ENCODE measurements at places on chromosomes 1 and 21.

DNA sequence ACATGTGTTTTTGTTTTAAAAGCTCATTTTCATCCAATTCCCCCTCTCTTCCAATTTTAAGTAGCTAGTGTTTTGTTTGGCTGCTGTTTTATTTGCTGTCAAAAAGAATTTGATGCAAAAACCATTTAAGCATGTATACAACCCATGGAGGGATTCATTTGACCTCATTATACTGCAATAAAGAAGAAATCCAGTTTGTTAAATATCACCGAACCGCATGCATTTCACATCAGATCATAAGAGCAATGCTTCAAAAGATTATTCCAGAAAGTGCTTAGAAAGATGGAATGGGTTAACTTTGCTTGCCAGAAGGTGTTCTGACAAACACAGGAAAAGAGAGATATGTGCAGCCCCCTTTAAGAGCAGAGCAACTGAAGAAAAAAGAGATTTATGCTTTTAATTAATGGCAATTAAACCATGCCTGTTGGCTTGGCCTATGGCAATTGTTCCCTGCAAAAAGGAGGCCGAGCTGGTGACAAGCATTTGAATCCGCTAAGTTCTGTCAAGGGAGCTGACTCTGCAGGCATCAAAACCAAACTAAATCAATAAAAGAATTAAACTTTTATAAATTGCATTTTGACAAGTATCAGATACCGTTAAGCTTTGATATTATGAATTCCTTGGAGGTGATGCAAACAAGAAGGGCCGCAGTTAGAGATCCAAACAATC is 14.4 kb upstream of the BARHL2 start:
- H3K4me1 ChIP-seq: peaks cover 26% of the 10 kb centered on the region
- no peak overlapping the region for H3K4me3 ChIP-seq
- H3K27me3 ChIP-seq: peaks cover 61% of the 10 kb centered on the region
- H3K36me3 ChIP-seq: no peaks in the 10 kb centered on the region
- DNase-seq: no peak
- no peak overlapping the region for H3K27ac ChIP-seq

- no peak for DNase-seq
- no peak overlapping the region for H3K27ac ChIP-seq
- no peak overlapping the region for H3K4me3 ChIP-seq
- H3K36me3 ChIP-seq: no peaks in the 10 kb centered on the region
Measured at GRCh38 chr1:20511518-20512428, 3.8 kb upstream of the MUL1 start.

DNA sequence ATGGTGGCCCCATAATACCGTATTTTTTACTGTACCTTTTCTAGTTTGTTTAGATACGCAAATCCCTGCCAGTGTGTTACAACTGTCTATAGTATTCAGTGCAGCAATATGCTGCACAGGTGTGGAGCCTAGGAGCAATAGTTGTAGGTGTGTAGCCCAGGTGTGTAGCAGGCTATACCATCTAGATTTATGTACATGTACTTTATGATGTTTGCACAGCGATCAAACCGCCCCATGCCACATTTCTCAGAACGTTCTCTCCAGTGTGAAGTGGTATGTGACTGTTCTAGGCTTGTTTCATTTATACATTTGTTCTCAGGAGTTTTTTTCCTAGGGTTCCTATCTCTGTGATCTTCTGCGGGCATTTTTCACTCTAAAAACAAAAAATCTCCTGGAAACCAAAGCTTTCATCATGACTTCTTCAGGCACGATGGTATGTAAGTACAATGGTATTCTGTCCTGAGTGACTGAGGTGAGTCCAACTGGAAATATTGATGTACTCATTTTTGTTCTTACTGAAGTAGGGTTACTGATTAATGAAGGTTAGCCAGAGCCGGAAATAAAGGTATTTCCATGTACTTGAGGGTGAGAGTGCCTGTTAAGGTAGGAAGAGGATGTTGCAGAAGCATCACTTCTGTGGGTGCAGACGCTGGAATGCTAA is 153.0 kb downstream of the GABPA start:
- no peaks in the 10 kb centered on the region for H3K36me3 ChIP-seq
- DNase-seq: no peak
- H3K27ac ChIP-seq: no peak overlapping the region
- H3K4me1 ChIP-seq: no peaks in the 10 kb centered on the region
- H3K27me3 ChIP-seq: no peaks in the 10 kb centered on the region
- H3K4me3 ChIP-seq: no peak overlapping the region

DNA sequence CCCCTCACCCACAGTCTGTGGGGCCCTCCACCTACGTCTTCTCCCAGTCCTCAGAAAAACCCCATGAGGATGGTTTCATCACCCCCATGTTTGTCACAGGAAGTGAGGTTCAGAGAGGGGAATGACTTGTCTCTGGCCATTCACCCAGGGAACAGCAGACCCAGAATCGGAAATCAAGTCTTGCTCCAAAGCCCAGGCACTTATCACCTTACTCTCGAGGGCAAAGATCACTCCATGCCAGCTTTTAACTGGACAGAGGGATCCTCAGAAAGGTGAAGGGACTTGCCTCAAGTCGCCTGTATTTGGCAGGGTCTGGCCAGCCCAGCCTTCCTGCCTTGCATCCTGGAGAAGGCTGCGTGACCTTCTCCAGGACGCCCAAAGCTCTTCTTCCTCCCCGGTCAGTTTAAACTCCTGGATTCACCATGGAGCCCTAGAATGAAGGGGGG is 57.9 kb upstream of the SSBP3 start:
- H3K36me3 ChIP-seq: no peaks in the 10 kb centered on the region
- no peak for DNase-seq
- H3K4me1 ChIP-seq: peaks cover 46% of the 10 kb centered on the region
- H3K4me3 ChIP-seq: no peak overlapping the region
- H3K27ac ChIP-seq: peak overlapping the region; percentile 39
- H3K27me3 ChIP-seq: no peaks in the 10 kb centered on the region

DNA sequence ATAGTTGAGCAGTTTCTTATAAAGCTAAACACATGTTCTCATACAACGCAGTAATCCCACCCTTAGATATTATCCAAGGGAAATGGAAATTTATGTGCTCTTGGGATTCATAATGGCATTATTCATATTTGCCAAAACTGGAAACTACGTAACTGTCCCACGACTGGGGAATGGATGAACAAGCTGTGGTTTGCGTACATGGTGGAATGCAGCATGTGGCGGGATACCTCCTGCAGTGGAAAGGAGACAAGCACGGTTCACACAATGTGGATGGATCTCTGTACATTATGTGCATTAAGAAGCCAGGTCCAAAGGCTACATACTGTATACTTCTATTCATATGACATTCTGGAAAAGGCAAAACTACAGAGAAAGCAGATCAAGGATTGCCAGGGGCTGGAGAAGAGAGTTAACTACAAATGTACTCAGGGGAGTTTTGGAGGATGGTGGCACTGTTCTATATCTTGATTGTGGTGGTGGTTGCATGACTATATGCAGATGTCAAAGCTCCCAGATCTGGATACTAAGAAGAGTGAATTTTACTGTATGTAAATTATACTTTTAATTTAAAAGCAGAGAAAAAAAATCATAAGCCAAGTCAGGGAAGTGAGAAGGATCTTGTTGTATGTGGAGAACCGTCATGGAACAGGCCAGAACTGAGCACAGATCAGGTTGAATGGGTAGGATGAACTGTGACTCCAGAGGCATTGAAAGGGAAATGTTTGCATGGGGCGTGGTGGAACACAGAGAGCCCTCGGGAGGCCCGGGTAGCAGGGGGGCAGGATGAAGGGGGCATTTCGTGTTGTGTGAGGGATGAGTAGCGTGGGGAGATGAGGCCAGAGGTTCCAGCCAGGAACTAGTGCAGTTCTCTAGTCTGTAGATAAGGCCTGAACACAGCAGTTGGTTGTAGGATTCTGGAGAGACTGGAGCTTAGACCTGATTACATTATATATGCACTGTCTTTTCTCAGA is 90.7 kb downstream of the GALNT2 start:
- no peak for DNase-seq
- H3K27ac ChIP-seq: no peak overlapping the region
- H3K4me1 ChIP-seq: peaks cover 3% of the 10 kb centered on the region
- no peaks in the 10 kb centered on the region for H3K27me3 ChIP-seq
- no peak overlapping the region for H3K4me3 ChIP-seq
- no peaks in the 10 kb centered on the region for H3K36me3 ChIP-seq

DNA sequence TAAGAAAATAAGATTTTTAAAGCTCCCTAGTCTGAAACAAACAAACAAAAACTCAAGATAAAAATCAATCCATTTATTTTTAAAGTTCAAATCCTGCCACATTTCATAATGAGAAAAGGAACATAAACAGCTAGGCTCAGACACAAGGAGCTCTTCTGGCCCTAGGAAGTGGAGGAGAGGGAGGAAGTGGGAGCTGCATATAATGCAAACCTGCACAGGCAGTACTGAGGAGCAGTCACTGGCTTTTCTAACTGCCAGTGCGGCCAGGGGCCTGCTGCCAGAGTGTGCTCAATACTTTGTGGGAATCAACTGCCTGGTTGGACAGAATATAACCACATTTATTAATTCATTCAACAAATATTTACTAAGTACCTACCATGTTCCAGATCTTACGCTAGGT is 139.8 kb upstream of the SPATA6 start:
- H3K4me3 ChIP-seq: no peak overlapping the region
- H3K27me3 ChIP-seq: no peaks in the 10 kb centered on the region
- H3K27ac ChIP-seq: no peak overlapping the region
- DNase-seq: no peak
- H3K36me3 ChIP-seq: no peaks in the 10 kb centered on the region
- H3K4me1 ChIP-seq: no peaks in the 10 kb centered on the region

DNA sequence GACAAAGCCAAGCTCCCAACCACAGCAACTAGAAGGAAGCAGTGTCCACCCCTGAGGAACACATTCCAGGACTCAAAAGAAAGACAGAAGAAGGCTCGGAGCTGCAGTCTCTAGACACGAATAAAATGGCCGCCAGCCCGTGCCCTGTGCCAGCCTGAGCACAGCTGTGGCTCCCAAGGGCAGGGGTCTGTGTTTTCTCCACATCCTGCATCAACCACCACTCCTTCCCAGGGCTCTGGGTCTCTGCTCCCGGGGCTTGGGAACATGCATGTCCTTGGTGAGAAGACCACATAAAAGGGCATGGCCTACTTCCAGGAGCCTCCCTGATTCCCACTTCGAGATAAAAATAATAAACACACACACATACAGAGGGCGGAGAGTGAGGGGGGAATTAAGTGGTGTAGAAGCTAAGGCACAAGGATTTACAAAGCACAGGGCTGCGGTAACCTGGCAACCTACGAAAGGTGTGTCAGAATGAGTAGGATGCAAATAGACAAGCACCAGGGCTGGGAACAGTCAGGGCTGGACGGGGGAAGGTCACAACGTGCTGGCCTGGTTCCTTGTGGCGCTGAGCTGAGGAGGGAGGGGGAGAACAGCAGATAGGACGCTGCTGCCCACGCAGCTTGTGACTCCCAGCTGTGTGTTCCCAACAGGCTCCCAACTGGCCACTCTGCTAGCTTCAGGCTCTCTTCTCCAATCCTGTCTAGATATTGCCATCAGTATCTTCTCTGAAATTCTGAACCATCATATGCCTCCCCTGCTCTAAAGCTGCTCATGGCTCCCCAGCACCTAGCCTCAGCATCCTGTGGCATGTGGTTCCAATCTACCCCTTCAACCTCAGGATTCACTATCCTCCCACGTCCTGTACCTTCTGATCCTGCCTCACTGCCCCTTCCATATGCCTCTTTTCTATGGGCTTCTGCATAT is 72.5 kb downstream of the CD34 start:
- H3K4me1 ChIP-seq: peaks cover 22% of the 10 kb centered on the region
- DNase-seq: no peak
- peaks cover 4% of the 10 kb centered on the region for H3K36me3 ChIP-seq
- H3K4me3 ChIP-seq: no peak overlapping the region
- H3K27ac ChIP-seq: no peak overlapping the region

GRCh38 chr1:77489910-77490309 is 192.5 kb downstream of the ZZZ3 start:
- H3K27me3 ChIP-seq: no peaks in the 10 kb centered on the region
- no peak overlapping the region for H3K4me3 ChIP-seq
- H3K4me1 ChIP-seq: no peaks in the 10 kb centered on the region
- H3K36me3 ChIP-seq: no peaks in the 10 kb centered on the region
